Inflammatory macrophage (primary cell): ENCODE measurements at places on chromosomes 1 and 21.
A peak's percentile ranks its signal among the peaks of the same experiment; 100 is the strongest.

DNA sequence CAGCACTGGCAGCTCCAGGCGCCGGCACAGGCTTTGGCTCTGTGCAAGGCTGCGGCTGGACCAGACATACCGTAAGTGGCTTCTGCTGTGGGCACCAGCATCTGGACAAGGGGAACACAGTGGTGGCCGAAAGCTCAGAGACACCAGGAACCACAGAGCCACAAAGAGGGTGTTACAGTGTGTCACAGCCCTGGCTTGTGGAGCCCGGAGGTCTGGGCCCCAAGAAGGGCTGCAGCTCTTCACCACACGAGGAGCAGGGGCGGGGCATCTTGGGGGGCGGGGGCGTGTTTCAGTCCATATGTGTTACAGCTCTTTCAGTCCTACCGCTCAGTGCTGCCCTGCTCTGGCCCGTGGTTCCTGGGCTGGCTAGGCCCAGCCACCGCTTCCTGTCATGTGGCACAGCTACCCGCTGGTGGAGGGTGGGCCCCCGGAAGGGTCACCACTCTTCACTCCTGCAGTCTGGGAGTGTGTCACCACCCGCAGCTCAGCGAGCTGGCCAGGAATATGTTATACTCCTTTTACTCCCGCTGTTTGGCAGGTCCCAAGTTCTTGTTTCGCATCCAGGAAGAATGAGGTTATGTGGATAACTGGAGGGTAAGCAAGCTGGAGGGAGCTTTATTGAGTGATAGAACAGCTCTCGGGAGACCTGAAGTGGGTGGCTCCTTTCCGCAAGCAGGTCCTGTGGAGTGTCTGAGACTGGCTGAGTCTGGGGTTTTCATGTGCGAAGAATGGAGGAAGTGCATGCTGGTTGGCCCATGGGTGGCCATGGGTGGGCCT, 3.3 kb upstream of the LSM10 start:
- DNase-seq, result peak; percentile 93

DNA sequence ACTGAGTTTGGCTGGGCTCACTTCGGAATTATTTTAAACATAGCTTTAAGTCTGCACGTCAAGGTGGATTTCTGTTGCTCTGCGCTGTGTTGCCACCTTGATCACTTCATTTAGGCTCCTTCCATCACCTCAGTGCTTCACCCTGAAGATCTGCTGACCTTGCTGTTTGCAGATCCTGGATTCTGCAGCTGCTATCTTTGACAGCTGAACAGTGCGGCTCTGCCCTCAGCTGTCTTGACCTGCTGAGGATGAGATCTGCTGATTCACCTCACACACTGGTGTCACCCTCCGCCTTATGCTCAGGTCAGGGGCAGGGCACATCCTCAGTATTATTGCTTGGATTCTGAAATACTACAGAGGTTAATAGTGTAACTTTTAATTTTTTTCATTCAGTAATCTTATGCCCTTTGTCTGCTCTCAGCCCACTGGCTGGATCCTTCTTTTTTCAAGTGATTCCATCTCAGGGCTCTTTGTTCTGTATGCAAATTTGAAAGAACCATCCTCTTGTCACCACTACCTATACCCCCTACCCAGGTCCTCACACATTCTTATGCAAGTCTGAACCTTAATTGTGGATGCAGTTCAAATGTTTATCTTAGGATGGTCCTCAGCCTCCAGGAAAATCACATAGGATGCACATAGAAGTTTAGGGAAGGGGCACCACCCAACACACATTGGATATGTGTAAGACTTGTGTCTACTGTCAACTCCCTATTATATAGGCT, 364.0 kb downstream of the OLFM3 start:
- DNase-seq, result no peak

GRCh38 chr21:25934771-25935224, 200.0 kb downstream of the GABPA start:
- no peak for DNase-seq

DNA sequence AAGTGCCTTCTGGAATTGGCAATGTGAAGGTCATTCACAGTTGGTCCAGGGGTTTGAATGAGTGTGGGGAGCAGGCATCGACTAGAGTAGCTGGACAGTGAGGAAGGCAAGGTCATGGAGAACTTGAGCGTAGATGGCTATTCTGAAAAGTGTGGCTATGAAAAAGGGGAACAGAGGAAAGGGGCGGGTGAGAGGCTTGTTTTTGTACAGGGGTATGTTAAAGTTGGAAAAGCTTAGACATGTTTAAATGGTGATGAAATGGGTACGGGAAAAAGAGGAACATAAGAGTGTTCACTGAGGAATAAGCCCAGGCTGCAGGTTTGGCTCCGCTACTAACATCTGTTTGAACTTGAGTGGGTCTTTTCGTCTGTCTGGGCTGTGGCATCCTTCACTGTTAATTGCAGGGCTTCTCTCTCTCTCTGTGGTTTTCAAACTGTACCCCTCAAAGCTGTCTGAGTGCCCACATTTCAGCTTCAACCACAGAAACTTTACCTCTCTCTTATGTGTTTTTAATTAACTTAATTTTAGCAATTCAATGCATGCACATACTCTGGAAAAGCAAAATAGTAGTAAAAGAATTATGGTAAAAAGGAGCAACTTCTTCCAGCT, 70.8 kb upstream of the COA6 start:
- peak; percentile 46 for DNase-seq

DNA sequence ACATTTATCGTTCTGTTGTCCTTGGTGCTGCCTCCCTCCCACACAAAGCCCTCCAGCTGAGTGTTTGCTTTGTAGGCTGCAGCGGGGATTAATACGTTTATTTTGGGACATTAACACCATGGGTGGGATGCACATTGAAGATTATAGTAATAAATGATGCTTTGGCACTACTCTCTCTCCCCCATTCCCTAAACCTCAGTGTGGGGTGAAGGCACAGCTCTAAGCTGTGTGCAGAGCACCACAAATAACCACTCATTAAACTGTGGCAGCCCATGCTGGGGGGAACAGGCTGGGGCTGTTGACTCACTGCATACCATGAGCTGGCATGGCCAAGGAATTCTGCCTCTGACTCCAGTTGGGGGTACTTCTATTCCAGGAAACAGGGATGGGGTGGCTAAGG, 7.7 kb downstream of the PCP4L1 start:
- no peak for DNase-seq

GRCh38 chr1:9233241-9233941, 1.2 kb upstream of the H6PD start:
- DNase-seq, result peak; percentile 74

GRCh38 chr1:85332575-85332974, 56.1 kb upstream of the BCL10 start:
- DNase-seq, result no peak

DNA sequence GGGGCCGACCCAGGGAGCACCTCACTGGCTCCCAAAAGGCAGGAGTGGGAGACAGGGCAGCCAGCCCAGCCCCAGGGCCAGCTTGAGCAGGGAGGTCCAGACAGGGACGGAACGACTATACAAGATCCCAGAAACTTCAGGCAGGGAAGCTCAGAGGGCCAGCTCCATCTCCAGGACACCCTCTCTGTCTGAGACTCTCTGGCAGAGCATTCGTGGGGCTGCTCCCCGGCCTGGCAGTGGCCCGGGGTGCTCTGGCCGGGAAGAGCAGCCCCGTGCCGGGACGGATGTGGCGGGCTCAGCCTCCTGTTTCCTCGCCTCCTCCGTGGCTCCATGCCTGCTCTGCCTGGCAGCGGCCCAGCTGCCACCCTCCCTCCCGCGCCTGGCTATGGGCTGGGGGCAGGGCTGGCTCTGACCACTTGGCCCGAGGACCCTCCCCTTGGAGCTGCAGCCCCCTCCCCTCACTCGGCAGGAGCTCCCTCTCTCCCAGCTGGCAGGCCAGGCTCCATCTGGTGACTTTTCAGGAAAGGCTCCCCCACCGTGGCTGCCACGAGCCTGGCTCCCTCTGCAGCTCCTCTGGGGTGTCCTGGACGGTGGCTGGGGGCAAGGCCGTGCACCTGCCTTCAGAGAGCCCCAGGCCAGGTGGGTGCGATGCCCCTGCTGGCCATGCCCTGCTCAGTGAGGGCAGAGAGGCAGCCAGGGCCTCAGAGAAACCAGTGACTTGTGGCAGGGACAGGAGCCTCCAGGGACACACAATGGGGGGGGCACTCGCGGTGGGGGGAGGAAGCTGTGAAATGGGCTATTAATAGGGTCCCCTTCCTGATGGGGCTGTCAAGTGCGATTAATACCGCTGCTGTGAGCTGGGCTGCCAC, 5.6 kb upstream of the PLCH2 start:
- DNase-seq, result no peak

- DNase-seq, result peak; percentile 63
Observed at GRCh38 chr1:33346927-33347649, 26.2 kb upstream of the A3GALT2 start.

- peak; percentile 26 for DNase-seq
Observed at GRCh38 chr1:236027104-236027503, 37.8 kb downstream of the NID1 start.

DNA sequence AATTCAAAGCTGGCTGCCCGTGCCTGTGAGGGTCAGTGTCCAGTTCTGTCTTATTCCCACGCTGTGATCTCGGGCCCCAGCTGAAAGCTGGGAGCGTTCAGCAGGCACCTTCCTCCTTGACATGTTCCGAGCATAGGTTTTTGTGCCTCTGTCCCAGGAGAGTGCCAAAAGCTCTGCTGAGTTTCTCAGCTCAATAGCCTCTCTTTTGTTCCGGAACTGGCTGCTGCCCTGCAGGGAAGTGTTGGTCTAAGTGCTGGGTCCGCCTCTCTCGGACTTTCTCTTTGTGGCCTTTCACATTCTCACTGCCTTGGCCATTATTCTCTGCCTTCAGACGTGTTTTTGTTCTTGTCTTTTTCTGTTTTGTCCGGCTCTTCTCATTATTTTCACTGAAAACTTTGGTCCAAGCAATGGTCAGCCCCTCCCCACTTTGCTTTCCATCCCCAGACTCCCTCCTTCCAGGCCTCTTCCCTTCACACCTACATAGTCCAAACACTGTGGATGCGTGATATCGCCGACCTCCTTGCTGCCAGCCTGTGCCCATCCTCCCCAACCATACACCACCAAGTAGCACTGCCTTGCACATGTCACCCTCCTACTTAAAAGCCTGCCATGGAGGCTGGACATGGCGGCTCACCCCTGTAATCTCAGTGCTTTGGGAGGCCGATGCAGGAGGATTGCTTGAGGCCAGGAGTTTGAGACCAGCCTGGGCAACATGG, 233.8 kb downstream of the RHOU start:
- DNase-seq, result no peak

DNA sequence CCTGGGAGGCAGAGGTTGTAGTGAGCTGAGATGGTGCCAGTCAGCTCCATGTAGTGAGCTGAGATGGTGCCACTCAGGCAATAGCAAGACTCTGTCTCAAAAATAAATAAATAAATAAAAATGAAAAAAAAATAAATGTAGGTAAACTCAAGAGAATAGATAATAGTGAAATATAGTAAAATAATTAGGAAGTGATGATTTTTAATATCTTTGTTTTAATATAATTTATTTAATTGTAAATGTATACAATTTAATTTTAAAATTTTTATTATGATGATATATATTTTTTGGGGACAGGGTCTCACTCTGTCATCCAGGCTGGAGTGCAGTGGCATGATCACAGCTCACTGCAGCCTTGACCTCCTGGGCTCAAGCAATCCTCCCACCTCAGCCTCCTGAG, 19.6 kb upstream of the SERINC2 start:
- no peak for DNase-seq

DNA sequence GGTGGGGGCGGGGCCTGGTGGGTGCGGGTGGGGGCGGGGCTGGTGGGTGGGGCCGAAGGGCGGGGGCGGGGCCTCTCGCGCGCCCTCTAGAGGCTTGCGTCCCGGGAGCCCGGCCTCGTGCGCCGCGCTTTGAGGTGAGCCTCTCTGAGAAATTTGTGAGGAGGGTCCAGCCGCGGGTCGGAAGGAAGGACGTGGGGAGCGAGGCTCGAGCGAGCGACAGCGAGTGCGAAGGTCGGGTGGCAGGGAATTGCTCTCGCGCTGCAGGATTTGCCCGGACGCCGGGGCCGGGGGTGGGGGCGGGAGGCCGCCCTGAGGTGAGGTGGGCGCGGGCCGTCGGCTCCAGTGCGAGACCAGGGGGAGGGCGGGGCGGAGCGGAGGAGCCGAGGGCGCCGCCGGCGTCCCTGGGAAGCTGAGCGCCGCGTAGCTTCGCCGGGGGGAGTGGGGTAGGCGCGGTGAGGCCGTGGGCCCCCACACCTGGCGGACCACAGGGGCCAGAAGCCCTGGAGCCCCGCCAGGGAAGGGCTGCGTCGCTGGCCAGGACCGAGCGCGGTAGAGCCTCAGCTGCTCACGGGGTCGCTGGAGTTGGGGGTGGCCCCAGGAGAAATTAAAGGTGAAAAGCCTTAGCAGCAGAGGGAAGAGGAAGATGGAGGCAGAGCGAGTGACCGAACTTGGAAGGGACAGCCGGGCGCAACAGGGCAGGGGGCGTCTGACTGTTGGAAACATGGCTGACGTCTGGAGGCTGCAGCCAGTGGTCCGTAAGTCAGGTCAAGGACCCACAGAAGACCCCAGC, 754 bp upstream of the LSS start:
- DNase-seq, result no peak

- peak; percentile 88 for DNase-seq
Observed at GRCh38 chr1:117009132-117009531, 7.6 kb downstream of the CD101 start.

DNA sequence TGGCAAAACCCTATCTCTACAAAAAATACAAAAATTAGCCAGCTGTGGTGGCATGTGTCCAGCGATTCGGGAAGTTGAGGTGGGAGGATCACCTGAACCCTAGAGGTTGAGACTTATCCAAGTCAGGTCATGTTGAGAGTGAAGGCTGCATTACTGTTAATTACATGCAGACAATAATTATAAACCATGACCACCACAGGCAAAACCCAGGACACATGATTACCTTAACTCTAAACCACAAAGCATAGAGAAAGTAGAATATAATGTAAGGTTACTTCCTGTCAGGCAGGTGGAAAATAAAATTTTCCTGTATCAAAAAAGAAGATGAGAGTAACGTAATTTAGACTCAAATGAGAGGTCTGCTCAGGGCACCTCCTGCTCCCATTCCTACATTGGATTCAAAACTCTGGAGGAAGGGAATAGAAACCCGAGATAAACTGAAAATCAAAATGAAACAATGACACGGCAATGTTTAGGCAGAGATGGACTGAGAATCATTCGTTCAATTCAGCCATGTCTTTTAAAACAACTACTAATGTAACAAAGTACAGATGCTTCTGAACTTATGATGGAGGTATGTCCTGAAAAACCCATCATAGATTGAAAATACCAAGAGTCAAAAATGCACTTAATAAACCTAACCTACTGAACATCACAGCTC, 33.6 kb downstream of the RGS8 start:
- no peak for DNase-seq

DNA sequence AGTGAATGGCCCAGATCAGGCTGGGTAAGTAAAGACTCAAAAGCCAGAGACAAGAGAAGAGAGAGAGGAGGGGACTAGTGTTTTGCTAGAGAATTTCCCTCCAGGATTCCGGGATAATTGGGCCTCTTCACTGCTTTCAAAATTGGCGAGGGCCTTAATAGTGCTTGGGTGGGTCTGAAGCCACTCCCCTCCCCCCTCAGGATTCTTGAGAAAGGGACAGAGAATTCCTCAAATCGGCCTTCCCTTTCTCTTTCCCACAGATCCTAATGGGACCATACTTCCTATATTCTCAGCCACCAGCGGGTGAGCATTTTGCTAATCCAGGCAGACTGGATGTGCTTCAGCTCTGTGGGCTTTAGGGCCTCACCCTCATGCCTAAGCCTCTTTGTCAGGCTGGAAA, 11.9 kb downstream of the SFN start:
- no peak for DNase-seq
